ENCODE measurements at places on chromosomes 7 and 10. TPM values are rescaled to one million over a fixed set of nuclear protein-coding genes. Genes with fewer than 3 reads are reported as not detected.

Gene GHRHR
- not detected for total RNA-seq

Gene ANAPC16
- total RNA-seq, result 217 TPM

DNA sequence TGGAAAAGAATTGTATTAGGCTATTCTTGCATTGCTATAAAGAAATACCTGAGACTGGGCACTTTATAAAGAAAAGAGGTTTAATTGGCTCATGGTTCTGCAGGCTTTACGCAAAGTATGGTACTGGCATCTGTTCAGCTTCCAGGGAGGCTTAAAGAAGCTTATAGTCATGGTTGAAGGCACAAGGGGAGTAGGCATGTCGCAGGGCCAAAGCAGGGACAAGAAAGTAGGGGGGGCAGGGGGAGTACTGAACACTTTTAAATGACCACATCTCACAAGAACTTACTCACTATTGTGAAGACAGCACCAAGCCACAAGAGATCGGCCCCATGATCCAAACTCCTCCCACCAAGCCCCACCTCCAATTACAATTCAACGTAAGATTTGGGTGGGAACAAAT, 152.5 kb upstream of the PHF14 start:
- no peak for DNase-seq

GRCh38 chr10:64115908-64116643, 594.9 kb downstream of the REEP3 start:
- peak; percentile 51 for DNase-seq
